NCI-H1048 (cell line): ENCODE measurements at places on chromosomes 11 and 22.

DNA sequence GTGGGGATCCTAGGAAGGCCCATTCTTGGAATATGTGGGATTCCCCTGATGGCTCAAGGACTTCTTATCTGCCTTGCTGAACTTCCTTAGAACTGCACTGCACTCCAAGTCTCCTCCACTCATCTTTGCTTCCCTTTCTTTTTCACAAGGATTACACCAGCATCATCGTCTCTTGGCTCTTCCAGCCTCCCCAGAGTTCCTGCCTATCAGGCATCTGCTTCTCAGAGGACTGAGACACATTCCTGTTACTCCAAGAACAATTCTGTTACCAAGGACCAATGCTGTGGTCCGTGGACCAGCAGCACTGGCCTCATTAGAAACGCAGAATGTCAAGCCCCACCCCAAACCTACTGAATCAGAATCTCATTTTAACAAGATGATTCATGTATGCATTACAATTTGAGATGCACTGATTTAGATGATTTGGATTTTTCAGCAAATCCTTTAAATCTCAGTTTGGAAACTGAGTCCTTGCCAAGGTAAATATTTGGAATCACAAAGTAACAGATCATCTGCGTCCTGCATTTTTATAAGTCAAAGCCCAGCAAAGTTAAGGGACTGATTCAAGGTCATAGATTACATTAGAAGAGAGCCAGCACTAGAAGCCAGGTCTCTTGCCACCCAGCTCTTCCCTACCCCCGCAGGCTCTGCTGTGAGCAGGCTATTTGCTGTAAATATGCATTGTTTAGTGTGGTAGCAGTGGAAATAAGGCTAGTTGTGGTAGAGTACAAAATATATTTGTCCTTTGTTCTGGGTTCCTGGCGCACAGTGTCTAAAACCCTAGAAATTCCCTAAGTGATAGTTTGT is 110.9 kb downstream of the SWAP70 start:
- no peak for DNase-seq

- DNase-seq = no peak
Measured at GRCh38 chr11:12247543-12248254, 129.7 kb upstream of the PARVA start.

DNA sequence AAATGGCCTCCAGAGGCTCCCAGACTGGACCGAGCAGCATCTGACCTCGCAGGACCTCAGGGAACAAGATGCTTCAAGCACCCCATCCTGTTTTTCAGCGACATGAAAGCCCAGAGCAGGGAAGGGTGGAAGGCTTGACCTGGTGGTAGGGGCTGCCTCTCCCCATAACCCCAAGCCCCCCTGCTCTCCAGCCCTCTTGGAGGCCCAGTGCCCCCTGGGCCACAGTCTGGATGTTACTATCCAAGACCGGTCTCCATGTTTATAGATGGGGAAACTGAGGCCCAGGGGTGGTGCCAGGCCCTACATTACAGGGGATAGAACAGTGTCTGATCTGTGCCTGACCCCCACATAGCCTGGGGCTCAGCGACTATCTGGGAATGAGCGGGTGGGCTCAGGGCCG is 7.0 kb downstream of the FGF3 start:
- no peak for DNase-seq

DNA sequence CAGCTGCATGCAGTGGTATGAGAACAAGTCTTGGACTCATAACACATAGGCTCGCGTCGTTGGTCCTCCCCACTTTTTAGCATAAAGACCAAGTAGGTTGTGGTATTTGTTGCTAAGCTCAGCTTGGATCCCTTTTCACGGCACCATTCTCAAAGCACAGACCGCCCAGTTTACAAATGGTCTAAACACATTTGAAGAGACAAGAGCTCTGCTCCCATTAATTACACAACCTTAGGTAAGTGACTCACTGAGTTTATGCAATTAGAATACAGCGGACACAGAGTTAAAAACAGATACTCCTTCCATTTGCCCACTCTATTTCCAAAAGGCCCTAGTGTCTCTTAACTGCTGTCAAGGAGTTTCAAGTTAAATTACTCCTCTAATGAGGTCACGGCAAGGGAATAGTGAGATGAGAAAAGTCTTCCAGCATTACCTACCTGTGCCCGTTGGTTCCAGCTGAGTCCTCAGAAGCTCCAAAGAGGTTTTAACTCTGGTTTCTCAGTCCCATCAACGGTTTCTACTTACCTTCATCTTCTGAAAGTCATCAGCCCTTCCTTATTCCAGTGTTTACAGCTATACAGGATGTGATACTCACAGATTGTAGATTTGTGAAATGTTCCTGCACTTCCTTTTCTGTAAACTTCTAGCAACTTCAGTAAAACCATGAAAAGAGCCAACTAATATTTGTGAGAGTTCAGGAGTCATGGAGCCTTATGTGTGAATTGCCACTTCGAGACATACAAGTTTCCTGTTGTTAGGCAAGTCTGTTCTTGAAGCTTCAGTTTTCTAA is at the start of gene MS4A6A:
TSS of gene MS4A6A (minus strand) at position 543 of the 790 bp plus-strand sequence. CDS start 1,356 bp downstream, outside the sequence.
- DNase-seq = no peak

DNA sequence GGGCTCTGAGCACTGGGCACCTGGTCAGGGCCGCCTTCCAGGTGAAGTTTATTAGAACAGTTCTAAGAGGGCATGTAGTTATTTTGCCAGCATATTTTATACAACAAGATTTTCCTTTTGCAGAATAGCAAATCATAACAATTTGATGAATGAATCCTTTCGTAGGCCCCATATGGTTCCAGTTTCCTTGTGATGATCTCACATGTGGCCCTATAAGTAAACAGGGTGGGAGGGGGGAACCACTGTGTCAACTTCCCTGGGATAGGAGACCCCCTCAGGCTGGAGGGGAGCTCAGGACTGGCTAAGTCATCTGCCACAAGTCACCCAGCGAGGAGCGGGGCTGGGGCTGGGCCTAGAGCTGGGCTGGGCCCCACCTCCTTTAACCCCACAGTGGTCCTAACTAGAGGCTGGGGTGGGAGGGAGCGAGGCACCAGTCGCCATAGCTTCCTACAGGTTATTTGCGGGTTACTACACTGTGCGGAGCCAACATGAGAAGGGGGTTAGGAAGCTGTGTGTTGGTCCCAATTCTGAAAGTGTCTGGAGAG is 4.2 kb downstream of the FBLN1 start:
- no peak for DNase-seq

- DNase-seq = no peak
Measured at GRCh38 chr11:113840932-113841664, 34.3 kb downstream of the USP28 start.

DNA sequence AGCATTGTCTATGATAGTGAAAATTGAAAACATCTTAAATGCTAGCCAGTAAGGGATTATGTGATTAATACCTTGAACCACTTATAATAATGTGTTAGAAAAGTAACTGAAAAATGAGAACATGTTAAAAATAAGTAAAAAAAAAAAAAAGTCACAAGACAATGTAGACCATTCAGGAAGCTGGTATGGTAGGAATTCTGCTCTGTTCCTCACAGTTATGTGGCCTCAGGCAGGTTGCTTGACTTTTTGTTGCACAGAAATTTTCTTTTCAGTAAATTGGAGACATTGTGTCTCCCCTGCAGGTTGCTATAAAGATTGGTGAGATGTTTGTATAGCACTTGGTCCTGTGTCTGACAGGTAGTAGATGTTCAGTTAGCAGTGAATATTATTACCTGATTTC is 17.3 kb upstream of the PLET1 start:
- DNase-seq = peak; percentile 37

- DNase-seq = no peak
Measured at GRCh38 chr11:30125456-30125855, 105.4 kb upstream of the FSHB start.
